ENCODE measurements at places on chromosomes 5 and 9.

GRCh38 chr9:27485158-27485557 lies 38.9 kb upstream of the IFNK start:
- no peak for DNase-seq

GRCh38 chr9:92191801-92192200 lies 76.6 kb upstream of the SPTLC1 start:
- DNase-seq = peak; percentile 48

GRCh38 chr5:11468334-11469039 lies 435.8 kb downstream of the CTNND2 start:
- peak; percentile 30 for DNase-seq

DNA sequence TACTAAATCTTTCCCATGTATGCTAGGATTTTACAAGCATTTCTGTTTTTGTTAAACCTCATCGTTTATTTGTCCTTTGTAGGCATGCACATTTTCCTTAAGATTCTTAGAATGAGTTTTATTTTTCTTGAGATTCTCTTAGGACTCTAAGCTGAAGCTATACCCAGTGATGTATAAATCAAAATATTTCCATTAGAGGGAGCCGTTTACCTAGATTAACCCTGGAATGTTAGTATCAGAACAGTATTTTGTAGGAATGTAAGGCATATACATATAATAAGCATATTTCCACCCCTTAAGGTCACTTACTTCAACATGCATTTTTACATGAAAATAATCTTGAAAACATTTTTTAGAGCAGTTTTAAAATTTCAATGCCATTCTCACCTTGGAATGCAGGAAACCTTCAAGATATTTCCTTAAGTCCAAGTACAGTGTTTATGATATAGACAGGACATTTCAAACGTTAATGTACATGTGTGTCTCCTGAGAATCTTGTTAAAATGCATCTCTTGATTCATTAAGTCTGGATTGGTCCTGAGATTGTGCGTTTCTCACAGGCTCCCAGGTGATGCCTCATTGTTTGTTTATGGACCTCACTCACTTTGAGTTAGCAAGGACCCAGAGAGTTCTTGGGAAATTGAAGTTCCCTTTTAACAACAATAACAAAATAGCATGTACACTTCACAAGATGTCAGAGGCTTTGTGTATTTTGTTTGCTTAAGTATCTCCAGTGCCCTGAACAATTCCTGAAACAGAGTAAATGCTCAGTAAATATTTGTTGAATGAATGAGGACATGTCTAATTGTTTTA lies 34.9 kb upstream of the FCHO2 start:
- peak; percentile 57 for DNase-seq

GRCh38 chr5:157263496-157264090 lies 2.3 kb upstream of the CYFIP2 start:
- DNase-seq = no peak

DNA sequence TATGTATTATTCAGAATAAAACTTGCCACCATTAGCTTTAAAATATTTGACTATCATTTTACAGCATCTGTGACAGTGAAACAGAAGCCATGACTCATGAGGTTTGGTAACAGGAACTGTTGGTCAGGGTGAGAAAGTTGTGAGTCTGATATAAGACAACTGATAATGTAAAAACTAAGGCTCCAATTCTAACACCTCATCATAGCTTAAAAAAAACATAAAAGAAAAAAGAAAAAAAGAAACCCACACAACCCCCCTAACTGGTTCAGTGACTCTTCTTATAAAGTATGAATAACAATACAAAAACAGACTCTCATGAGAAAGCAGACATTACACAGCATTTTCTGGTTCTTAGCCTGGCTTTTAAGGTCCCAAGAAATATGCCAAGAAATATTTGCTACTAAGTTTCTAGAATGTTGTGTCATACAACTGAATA lies 85.8 kb downstream of the MRPS27 start:
- DNase-seq = peak; percentile 79

GRCh38 chr5:14756478-14756877 lies 92.0 kb downstream of the OTULIN start:
- no peak for DNase-seq

DNA sequence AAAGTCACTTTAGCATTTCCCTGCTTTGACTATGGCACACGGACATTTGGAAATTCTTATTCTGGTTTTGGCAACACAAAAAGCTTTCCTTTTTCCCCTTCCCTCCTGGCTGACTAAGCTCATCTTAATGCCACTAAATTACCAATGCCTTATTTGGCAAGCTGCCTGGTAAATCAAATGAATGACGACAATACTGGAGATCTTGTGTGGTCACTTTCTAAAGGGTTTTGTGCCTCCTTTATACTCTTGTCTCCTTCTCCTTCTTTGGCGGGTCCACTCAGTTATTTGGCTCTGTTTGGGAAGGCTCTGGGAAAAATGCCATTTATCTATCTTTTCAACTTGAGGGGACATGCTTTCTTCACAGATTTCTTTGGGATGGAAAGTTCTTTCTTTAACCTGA lies 34.9 kb downstream of the SH3GL2 start:
- peak; percentile 71 for DNase-seq

DNA sequence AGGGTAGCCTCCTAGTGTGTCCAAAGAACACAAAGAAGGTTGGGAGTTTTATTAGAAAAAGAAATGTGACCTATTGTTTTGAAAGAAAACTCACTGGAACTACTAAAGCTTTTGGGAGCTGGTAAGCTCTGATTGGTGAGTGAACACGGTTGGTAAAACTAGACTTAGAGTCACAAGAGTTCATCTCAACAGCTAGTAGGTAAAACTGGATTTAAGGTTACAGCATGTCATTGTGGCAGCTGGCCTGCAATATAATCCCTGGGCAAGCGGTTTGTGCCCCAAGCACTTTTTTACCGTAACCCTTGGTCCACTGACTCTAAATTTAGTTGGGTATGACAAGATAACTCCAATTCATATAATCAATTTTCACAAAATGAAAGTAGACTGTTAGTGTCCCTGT lies 47.4 kb downstream of the UBAP2 start:
- no peak for DNase-seq

GRCh38 chr9:116365056-116365471 lies 211.5 kb downstream of the PAPPA start:
- peak; percentile 79 for DNase-seq

DNA sequence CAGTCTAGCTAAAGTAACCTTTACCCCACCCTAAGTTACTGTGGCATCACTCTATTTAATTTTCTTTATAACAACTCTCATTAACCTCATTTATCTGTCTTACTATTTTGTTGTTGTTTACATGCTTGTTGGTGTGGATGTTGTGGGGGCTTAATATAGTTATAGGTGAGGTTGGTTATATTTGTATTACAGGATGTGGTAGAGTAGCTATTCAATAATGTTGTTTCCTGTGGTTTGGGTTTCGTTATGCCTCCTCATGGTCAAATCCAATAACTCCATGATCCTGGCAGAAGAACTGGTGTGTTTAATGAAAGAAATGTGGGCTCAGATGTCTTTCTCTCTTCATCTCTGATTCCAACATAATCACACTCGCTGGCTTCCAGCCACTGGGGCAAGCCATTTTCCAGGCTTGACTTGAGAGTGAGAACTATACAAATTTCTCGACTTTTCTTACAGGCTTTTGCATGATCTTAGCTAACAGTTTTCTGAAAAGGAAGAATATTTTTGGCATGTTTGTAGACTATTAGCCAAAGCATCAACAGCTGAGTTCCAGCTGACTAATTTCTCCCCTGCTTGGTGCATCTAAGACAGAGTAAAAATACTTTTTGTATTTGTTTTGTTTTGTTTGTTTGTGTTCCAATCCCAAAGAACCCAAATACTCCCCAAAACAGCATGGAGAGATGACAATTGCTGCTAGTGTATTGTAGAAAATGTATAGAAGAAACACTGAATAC lies 303.7 kb upstream of the PAPPA start:
- DNase-seq = peak; percentile 80

DNA sequence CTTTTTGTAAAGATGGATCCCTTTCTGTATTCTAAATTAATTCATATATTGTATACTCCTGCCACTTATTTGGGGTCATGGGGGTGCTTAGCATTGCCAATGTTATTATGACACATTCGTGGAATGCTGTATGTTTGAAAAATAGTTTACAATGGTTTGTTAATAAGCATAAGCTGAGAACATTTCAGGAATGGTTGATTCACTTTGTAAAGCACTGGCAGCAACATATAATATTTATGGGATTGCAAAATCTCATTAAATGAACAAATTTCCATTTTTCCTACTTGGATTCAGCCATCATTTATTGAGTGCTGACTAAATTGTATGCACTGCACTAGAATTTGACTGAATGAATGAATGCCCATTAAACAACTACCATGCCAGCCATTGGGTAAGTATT lies 215.2 kb upstream of the KLF4 start:
- DNase-seq = no peak

All from fibroblast of skin of abdomen (primary cell).